Activated naive CD8-positive, alpha-beta T cell treated with anti-CD3 and anti-CD28 coated beads, Interleukin-2, amount 50 U/mL, for 24 hours (primary cell): ENCODE measurements at places on chromosomes 11 and 22.

GRCh38 chr22:31615940-31616314 lies 46.1 kb downstream of the PISD start:
- no peak for DNase-seq

DNA sequence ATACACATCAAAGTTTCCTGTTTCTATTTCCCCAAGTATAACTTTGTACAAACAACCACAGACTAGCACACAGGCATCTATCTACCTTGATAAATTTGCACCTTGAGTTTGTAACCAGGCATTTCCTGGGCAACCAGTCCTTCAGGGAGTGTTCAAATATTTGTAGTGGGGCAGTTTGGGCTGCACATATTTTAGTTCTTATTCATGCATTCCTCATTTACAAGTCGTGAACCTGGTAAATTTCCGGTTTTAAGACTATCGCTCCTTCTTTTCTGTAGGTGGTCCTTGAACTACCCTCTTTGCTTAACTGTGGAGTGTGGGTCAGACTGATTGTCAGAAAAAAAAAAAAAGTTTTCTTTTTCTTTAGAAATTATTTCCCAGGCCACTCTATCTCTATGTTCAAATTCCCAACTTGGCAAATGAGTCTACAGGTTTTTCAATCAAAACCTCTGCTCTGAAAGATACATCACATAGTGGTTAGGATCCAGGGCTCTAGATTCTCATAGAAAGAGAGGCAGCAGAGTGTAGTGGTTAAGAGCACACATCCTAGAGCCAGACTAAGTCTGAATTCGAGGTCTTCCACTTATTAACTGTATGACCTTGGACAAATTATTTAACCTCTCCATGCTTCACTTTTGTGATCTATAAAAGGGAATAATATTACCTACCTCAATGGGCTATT lies 201.5 kb downstream of the SOX6 start:
- DNase-seq: no peak

- no peak for DNase-seq
Observed at GRCh38 chr11:133559833-133560471, 27.7 kb upstream of the OPCML start.

GRCh38 chr11:63762654-63763495 lies 5.7 kb downstream of the ZFTA start:
- DNase-seq: no peak

DNA sequence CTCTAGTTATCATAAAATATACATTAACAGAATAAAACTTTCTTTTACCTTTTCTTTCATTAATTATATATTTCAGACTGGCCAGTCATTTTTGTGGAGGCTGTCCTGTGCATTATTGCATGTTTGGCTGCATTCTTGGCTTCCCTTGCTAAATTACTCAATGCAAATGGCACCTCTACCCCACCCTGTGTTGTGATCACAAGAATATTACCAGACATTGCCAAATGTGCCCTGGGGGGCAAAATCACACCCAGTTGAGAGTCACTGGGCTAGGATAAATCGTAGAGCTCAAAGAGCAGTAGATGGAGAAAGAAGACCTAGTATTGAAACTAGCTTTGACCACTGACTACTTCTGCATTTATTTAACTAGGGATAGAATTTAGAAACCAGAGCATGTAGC lies 1257.8 kb upstream of the TENM4 start:
- DNase-seq: no peak

DNA sequence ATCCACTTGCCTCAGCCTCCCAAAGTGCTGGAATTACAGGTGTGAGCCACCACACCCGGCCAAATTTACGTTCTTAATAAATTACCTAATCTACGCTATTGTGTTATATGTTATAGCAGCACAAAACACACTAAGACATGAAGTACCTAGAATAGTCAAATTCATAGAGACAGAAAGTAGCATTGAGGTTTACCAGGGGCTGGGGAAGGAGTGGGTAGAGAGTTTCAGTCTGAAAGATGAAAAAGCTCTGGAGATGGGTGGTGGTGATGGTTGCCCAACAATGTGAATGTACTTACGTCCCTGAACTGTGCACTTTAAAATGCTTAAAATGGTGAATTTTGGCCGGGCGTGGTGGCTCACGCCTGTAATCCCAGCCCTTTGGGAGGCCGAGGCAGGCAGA lies 65.7 kb upstream of the NUP50 start:
- DNase-seq: no peak

GRCh38 chr11:112783945-112784322 lies 177.3 kb upstream of the NCAM1 start:
- no peak for DNase-seq

- no peak for DNase-seq
Observed at GRCh38 chr11:21625982-21626381, 566.9 kb upstream of the ANO5 start.

DNA sequence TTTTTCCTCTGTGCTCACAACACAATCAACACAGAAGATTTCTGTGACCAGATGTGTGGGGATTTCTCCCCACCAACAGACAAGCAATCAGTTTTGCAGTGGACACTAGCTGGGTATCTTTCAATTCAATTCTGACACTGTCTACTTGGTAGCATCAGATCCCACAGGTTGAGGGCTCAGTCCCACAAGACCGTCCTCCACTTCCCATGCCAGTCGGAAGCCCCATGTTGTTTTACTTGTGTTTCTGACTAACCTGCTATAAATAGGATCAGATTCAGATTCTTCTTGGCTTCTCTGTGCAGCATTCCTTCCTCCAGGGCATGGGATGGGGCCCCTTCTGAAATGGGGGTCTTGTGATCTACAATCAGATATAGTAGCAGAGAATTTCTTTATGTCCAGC lies 19.6 kb downstream of the ACER3 start:
- no peak for DNase-seq

GRCh38 chr11:34501949-34502348 lies 11.6 kb downstream of the ELF5 start:
- no peak for DNase-seq

GRCh38 chr11:587978-588380 lies 11.7 kb downstream of the PHRF1 start:
- DNase-seq: peak; percentile 65

- no peak for DNase-seq
Observed at GRCh38 chr11:58574881-58575280, 775 bp downstream of the LPXN start.

DNA sequence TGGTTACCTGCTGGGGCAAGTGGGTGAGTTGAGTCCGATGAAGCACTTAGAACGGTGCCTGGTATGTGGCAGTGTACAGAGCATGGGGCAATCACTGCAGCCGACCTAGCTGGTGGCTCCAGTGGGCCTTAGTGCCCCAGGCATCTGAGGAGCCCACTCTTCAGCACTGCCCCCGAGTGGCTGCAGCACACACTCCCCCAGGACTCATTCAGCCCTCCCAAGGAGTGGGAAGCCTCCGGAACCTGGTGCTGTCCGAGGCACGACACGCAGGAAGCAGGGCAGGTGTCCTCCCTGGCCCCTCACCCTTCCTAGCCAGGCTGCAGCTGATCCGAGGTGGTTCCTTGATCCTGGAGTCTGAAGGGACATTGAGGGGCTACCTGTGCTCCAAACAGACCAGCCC lies 42.4 kb upstream of the PRODH start:
- DNase-seq: no peak

GRCh38 chr11:125975634-125976033 lies 29.8 kb downstream of the VSIG10L2 start:
- DNase-seq: no peak

DNA sequence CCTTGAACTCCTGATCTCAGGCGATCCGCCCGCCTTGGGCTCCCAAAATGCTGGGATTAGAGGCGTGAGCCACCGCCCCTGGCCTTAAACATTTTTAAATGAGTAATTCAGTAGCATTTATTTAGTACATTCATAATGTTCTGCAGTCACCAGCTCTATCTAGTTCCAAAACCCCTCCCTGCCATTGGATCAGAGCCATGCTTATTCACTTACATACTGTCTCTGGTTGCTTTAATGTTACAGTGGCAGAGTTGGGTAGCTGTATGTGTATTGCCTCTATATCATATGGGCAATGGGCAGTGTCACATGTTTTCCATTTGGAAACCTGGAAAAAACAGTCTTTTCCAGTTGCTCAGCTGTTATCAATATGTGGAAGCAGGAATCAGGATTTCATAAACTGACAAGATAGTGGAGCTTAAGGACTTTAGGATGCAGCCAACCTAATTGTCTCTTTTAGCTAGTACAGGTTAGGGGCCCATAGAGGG lies 10.5 kb downstream of the COA4 start:
- DNase-seq: no peak

- DNase-seq: no peak
Observed at GRCh38 chr11:123194337-123195187, 486 bp downstream of the CLMP start.

DNA sequence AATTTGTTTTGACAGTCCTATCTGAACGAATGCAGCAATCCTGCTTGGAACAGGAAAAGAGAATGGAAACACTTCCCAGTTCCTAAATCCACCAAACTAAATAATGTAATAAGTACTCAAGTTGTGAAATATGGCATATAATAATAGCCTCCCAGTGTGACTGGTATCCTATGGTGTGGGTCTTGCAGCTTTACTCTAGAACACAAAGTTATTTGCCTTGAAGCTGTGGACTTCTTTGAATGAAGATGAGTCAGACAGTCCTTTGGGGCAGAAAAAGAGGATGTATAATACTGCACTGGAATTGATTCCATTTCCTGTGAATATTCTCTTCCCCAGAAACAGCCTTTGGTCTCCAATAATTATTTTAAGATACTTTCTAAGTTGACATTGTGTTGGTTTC lies 887.0 kb downstream of the KCNA4 start:
- no peak for DNase-seq

DNA sequence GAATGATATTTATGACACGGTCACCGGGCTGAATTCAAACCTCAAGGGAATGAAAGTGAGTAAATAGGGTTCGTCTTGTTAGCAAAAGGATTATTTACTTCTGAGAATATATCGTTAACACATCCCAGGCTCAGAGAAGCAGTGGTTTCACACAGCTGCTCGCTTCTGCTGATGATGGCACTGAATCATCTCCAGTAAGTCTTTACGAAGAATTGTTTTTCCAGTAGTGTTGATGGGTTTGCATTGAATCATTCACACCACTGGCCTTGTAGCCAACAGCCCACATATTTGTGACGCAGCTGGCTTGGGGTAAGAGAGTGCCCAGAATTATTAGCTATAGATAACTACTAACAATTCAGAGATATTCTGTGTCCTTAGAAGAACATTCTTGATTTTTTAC lies 236.3 kb downstream of the CADM1 start:
- no peak for DNase-seq

- DNase-seq: no peak
Observed at GRCh38 chr11:117187799-117188481, 9.4 kb downstream of the SIDT2 start.

- peak; percentile 18 for DNase-seq
Observed at GRCh38 chr11:68682531-68682961, 1.8 kb upstream of the GAL start.
